Thymus (tissue), 14 donors: ENCODE measurements at places on chromosomes 4 and X. TPM values are rescaled to one million over a fixed set of nuclear protein-coding genes. Genes with fewer than 3 reads are reported as not detected.

DNA sequence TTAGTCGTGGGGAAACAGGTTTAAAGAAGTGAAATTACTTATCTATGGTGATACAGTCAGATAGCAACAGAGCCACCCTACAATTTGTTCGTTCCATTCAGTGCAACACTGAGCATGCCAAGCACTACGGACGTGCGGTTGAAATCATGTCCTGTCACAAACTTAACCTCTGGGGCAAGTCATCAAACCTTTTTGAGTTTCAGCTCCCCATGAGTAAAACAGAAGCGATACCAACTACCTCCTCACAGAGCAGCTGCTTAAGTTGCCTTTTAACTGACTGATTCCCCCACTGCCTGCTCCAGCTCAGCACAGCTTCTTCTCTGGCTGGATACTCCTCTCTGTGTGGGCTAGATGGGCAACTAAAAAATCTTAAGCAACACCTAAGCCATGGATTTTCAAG lies 36.0 kb downstream of the LHFPL1 start:
- H3K36me3 ChIP-seq = no peaks in the 10 kb centered on the region
- DNase-seq = no peak
- no peaks in the 10 kb centered on the region for H3K27me3 ChIP-seq
- H3K27ac ChIP-seq = no peak overlapping the region
- H3K4me1 ChIP-seq = no peaks in the 10 kb centered on the region

GRCh38 chr4:68348577-68348976 lies 1.3 kb downstream of the YTHDC1 start:
- peaks cover 2% of the 10 kb centered on the region for H3K36me3 ChIP-seq
- no peaks in the 10 kb centered on the region for H3K27me3 ChIP-seq
- peaks cover 6% of the 10 kb centered on the region for H3K4me1 ChIP-seq
- DNase-seq = no peak
- peak overlapping the region; percentile 88 for H3K4me3 ChIP-seq

The RAB33A gene
- 9.9 TPM for total RNA-seq

- DNase-seq = peak; percentile 22
- H3K36me3 ChIP-seq = no peaks in the 10 kb centered on the region
- H3K27me3 ChIP-seq = peaks cover 9% of the 10 kb centered on the region
- no peaks in the 10 kb centered on the region for H3K4me1 ChIP-seq
- H3K27ac ChIP-seq = peak overlapping the region; percentile 45
Observed at GRCh38 chr4:39526765-39527295, 409 bp downstream of the UGDH start.

The FAM114A1 gene
- 5.9 TPM for total RNA-seq

The MAP9 gene
- 3.1 TPM for total RNA-seq

GRCh38 chr4:93828995-93829819 lies 654 bp downstream of the ATOH1 start:
- DNase-seq = no peak
- no peaks in the 10 kb centered on the region for H3K4me1 ChIP-seq
- no peak overlapping the region for H3K27ac ChIP-seq
- H3K4me3 ChIP-seq = peak overlapping the region; percentile 14

DNA sequence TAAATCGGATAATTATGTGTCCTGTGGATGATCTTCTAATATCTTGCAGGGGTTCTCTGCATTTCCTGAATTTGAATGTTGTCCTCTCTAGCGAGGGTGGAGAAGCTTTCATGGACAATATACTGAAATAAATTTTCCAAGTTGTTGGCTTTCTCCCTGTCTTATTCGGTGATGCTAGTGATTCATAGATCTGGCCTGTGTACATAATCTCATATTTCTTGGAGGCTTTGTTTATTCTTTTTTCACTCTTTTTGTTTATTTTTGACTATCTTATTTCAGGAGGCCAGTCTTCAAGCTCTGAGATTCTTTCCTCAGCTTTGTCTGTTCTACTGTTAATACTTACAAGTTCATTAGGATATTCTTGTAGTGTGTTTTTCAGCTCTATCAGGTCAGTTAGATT lies 20.7 kb upstream of the CLGN start:
- no peaks in the 10 kb centered on the region for H3K36me3 ChIP-seq
- no peaks in the 10 kb centered on the region for H3K4me1 ChIP-seq
- H3K27ac ChIP-seq = no peak overlapping the region
- H3K4me3 ChIP-seq = no peak overlapping the region
- no peak for DNase-seq

DNA sequence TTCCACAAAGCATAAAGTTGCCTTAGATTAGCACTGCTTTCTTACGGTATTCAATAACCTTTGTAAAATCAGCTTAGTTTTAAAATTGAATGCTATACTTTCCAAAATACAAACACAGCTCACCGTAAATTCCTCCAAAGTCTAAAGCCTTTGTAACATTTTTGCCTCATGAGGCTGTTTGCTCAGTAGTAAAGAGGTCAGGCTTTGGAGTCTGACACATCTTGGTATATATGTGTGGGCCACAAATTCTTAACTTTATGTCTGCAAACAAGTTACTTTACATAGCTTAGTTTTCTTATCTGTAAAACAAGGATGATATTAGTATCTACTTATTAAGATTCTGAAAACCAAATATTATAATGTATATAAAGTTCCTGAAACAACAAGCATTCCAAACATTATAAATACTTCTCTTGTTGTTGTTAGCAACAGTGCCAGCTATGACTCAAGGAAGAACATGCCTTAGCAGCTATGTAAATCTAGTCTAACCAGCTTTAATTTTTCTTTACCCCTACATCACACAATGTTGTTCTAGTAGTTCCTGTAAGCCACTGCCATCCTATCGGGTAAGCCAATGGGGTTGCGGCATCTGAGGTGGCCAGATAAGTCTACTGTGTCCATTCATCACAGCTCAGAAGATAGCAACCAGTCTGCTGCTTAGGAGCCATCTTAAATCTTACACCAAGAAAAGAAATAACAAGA lies 709.0 kb downstream of the KLHL13 start:
- H3K36me3 ChIP-seq = no peaks in the 10 kb centered on the region
- no peak overlapping the region for H3K4me3 ChIP-seq
- H3K27me3 ChIP-seq = no peaks in the 10 kb centered on the region
- H3K27ac ChIP-seq = no peak overlapping the region

GRCh38 chrX:130176354-130176776 lies 4.6 kb downstream of the RAB33A start:
- no peak overlapping the region for H3K27ac ChIP-seq
- no peak for DNase-seq
- no peaks in the 10 kb centered on the region for H3K27me3 ChIP-seq
- peaks cover 30% of the 10 kb centered on the region for H3K4me1 ChIP-seq
- no peak overlapping the region for H3K4me3 ChIP-seq

GRCh38 chr4:189845145-189845846 lies 95.4 kb upstream of the FRG1 start:
- H3K4me1 ChIP-seq = no peaks in the 10 kb centered on the region
- H3K36me3 ChIP-seq = no peaks in the 10 kb centered on the region

DNA sequence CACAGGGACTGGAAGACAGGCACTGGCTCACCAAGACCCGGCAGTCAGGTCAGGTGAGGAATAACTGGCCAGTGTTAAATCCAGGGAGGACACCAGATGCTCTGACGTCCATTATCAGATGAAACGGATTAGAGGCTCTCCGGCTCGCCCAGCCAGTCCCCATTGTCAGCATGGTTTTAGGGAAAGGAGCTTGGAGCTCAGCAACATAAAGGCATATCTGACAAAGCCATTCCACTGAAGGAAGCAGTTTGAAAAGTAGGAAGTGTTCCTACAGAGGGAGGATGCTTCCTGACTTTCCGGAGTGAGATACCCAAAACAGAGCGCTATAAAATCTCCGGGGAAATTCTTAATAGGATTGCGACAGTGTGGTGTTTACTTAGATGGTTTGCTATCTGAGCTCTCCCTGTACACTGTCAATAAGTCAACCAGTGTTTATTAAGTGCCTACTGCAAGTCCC lies 14.8 kb downstream of the NDNF start:
- DNase-seq = no peak
- no peak overlapping the region for H3K27ac ChIP-seq
- H3K4me1 ChIP-seq = no peaks in the 10 kb centered on the region
- no peak overlapping the region for H3K4me3 ChIP-seq
- H3K27me3 ChIP-seq = peaks cover 2% of the 10 kb centered on the region
- no peaks in the 10 kb centered on the region for H3K36me3 ChIP-seq

- no peak overlapping the region for H3K27ac ChIP-seq
- H3K4me3 ChIP-seq = no peak overlapping the region
- H3K4me1 ChIP-seq = no peaks in the 10 kb centered on the region
- DNase-seq = no peak
- no peaks in the 10 kb centered on the region for H3K36me3 ChIP-seq
Observed at GRCh38 chr4:166088576-166088975, 215.5 kb downstream of the TLL1 start.

DNA sequence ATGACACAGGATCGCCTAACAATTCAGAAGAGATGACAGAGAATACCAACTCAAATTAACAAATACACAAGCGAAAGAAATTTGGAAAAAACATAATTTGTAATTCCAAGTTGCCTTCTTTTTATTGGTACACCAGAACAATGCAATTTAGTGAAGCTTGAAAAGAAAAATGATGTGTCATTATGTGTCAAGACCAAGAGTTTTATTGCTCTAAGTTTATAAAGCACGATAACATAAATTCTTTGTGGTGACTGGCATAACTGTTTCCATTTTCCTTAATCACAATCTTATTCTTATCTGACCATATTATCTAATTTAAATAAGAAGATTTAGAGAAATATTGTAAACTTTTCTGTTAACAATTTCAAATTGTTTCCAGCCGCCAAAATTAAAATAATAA lies 273.2 kb upstream of the TECRL start:
- no peaks in the 10 kb centered on the region for H3K27me3 ChIP-seq
- H3K36me3 ChIP-seq = no peaks in the 10 kb centered on the region
- H3K4me3 ChIP-seq = no peak overlapping the region
- DNase-seq = no peak
- no peaks in the 10 kb centered on the region for H3K4me1 ChIP-seq

The ING2 gene
- 14.9 TPM for total RNA-seq

- no peaks in the 10 kb centered on the region for H3K27me3 ChIP-seq
- no peaks in the 10 kb centered on the region for H3K36me3 ChIP-seq
- no peak overlapping the region for H3K27ac ChIP-seq
Observed at GRCh38 chr4:123623611-123624010, 227.0 kb downstream of the SPRY1 start.

DNA sequence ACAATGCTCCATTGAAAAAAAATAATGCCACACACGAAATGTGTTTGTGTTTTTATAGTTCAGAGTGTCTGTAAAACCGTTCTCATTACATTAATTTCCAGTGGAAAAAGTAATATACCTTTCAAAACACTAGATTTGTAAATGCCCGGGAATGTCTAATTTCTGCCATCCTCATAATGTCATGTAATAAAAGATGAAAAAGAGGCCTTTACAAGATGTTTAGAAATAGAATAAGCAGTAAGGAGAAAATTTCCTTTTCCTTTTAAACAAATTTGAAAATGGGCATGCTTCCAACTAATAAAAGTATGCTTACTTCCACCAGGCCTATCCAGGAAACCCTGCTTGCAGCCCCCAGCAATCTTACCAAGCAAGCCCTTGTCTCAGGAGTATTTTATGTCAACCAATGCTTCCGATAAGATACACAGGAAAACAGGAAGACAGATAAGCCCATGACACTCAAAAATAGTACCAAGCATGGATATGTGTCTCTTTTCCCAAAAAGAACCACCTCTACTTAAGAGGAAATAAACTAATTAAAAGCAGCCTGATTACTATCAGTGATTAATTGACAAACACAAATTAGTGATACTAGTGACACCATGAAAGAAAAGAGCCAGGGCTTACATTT lies 894.7 kb upstream of the INTU start:
- H3K27me3 ChIP-seq = no peaks in the 10 kb centered on the region
- no peak for DNase-seq
- H3K4me3 ChIP-seq = no peak overlapping the region

The PAGE2B gene
- 0.14 TPM for total RNA-seq

DNA sequence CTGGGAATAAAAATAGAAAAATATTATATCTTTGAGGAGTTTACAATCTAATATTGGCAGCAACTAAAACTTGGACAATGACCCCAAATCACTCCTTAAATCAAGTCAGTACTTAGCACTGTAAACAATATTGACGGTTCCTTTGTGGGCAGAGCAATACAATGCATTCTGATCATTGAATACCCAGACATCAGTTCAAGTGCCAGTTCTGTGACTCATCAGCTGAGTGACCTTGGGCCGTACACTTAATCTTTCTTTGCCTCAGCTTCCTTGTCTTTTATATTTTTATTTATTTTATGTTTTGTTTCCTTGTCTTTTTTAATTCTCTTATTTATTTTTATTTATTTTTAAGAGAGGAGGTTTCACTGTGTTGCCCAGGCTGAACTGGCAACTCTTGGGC lies 112.2 kb upstream of the ANXA3 start:
- DNase-seq = no peak
- H3K27ac ChIP-seq = no peak overlapping the region
- no peaks in the 10 kb centered on the region for H3K27me3 ChIP-seq
- no peaks in the 10 kb centered on the region for H3K36me3 ChIP-seq

- no peaks in the 10 kb centered on the region for H3K27me3 ChIP-seq
- H3K4me1 ChIP-seq = no peaks in the 10 kb centered on the region
Observed at GRCh38 chr4:16411501-16412085, 185.3 kb upstream of the TAPT1 start.

GRCh38 chr4:162151386-162151785 lies 12.4 kb downstream of the FSTL5 start:
- no peaks in the 10 kb centered on the region for H3K27me3 ChIP-seq
- no peak for DNase-seq
- no peak overlapping the region for H3K4me3 ChIP-seq
- H3K4me1 ChIP-seq = no peaks in the 10 kb centered on the region
